ENCODE measurements at places on chromosomes 7 and 10.

DNA sequence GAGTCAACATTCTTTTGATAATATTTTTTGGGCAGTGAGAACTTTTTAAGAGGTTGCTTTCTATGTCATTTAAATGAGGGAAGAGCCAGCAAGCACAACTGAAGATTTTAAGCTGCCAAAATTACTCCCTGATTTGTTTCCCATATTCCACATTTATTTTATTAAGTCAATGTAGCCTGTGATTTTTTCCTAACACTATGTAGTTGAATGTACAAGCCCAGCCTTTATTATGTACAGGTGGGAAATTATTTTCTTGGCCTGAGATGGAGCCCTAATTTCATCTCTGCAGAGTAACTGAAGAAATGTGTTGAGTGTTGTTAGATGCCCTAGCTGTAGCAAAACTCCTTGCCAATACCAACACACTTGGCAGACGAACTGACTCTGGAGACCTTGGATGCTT is 83.1 kb upstream of the MINDY3 start:
- no peak for DNase-seq

DNA sequence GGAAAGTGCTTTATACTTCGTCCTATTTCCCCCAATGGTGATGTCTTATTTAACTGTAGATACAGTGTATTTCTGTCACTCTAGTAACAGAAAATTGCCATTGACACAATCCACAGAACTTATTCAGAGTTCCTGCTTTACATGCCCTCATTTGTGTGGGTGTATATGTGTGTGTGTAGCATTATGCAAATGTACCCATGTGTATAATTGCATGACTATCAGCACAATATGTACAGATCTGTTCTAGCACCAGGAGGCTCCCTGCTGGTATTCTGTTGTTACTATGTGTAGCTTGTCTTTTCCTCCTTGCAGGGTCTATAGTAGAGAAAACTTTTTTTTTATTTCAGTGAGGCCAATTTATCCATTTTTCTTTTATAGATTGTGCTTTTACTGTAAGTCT is 16.5 kb downstream of the CYP3A43 start:
- no peak for DNase-seq

DNA sequence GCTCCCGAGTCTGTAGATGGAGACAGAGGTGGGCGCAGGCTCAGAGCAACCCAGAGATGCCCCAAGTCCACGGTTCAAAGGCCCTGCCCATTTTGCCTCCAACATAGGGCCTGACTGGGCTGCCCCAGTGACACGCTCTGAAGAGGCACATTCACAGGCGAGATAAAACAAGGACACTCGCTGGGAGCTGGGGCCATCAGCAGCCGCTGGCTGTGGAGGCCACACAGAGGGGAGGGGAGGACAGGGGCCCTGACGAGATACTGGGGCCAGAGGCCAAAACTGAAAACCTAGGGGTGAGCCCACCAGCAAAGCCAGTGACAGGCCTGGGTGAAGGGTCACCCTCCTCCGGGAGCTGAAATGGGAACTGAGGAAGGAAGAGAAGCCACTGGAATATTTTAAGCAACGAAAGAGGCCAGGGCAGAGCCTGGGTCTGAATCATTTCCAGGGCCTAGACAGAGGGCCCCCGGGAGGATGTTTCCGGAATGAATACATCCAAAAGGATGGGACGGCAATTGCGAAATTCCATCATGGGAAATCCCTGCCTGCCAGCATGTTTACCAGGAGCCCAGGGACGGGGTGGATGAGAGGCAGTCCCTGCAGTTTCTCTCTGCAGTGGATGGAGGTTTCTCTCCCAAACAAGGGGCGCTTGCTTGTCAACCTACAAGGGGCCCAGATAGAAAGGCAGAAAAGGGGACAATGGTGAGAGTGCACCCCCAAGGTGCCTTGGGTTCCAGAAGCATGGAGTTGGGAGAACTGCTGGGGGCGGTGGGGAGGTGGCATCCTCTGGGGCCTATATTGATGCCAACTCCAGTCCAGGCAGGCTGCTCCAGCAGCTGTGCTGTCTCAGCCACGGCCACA is 29.0 kb upstream of the HSPA12A start:
- no peak for DNase-seq

- no peak for DNase-seq
Measured at GRCh38 chr10:74610299-74610698, 216.1 kb upstream of the KAT6B start.

- no peak for DNase-seq
Measured at GRCh38 chr10:19316204-19316870, 267.7 kb downstream of the MALRD1 start.

GRCh38 chr10:123395906-123396305 is 241.7 kb downstream of the BUB3 start:
- no peak for DNase-seq

GRCh38 chr7:157523766-157524421 is 187.1 kb downstream of the DNAJB6 start:
- no peak for DNase-seq
